Gastrocnemius medialis (tissue), 4 donors: ENCODE measurements at places on chromosomes 13 and 19.

DNA sequence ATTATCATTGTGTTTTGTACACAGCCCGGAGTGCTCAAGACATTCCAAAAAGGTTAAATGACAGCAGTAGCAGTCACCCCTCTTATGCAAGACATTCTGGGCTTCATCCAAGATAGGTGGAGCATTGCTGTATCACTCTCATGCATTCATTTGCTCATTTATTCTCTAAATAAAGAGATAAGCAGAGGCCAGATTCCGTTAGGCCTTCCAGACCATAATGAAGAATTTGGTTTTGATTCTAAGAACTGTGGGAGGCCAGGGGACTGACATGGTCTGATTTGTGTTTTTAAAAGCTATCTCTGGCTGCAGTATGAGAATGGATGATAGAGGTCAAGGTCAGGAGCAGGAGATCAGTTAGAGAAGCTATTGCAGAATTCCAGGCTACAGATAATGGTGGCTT is 145.8 kb downstream of the KCNRG start:
- DNase-seq: no peak

GRCh38 chr19:48194844-48195830 is 24.7 kb downstream of the ZSWIM9 start:
- DNase-seq: no peak

DNA sequence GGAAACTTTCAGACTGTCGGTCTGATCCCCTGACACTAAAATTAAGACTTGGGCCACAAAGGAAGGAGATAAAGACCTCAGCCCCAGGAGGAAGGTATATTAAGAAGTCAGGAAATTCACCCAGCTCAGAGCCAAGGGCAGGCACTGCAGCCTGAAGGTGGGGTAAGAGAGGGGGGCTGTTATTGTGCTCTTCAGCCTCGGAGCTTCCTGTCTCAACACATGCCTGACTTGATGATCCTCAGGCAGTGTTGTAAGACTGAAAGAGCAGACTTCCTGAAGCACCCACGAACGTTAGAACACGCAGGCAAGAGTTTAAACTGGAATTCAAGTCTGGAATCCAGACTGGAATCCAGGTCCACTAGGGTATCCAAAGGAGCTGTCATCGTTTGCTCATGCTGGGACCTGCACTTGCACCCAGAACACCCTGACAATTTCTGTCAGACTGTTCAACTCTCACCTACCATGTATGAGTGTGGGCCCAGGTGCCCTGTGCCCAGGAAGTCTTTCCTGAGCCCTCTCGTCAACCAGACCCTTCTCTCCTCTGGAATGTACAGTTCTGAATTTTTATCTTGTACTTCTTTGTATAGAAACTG is 10.7 kb upstream of the FLT1 start:
- no peak for DNase-seq

GRCh38 chr19:46903458-46903857 is 42.7 kb downstream of the ARHGAP35 start:
- DNase-seq: no peak

DNA sequence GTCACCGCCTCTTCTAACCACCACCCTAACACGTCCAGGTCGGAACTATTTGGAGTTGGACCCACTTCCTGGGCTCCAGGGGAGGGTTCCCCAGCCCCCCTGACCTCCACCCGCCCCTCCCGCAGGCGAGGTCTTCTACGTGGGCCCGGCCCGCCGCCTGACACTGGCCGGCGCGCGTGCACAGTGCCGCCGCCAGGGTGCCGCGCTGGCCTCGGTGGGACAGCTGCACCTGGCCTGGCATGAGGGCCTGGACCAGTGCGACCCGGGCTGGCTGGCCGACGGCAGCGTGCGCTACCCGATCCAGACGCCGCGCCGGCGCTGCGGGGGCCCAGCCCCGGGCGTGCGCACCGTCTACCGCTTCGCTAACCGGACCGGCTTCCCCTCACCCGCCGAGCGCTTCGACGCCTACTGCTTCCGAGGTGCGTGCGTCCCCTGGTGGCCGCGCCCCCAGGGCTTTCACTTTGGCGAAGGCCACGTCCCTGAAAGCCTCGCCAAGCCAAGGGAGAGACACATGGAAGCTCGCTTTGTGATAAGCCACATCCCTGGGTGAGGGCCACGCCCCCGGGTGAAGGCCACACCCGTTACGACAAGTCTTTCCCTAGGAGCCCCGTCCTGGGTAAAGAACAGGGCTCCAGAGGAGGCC is 13.2 kb downstream of the NCAN start:
- DNase-seq: no peak

GRCh38 chr13:32669030-32669646 is 82.9 kb downstream of the PDS5B start:
- DNase-seq: no peak
